ENCODE measurements at places on chromosomes 11 and 22.

DNA sequence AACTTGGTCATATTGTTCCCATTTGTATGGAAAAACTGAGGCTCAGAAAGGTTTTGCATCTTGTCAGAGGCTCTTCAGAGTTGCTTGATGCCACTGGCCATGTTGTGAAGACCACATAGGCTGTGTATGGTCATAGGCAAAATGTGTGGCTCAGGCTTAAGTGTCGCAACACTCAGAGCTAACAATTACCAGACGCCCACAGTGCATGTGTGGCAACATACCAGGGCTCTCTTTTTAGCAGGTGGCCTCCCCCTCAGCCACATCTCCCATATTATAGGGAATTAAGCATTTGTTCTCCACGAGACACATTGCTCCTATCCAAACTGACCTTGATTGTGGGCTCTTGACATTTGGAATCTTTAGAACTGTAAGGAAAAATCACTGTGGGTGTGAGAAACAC is 802.5 kb downstream of the DLG2 start:
- DNase-seq = no peak

- DNase-seq = no peak
These were observed 108.7 kb upstream of the SNX19 start for GRCh38 chr11:131025020-131025419.

DNA sequence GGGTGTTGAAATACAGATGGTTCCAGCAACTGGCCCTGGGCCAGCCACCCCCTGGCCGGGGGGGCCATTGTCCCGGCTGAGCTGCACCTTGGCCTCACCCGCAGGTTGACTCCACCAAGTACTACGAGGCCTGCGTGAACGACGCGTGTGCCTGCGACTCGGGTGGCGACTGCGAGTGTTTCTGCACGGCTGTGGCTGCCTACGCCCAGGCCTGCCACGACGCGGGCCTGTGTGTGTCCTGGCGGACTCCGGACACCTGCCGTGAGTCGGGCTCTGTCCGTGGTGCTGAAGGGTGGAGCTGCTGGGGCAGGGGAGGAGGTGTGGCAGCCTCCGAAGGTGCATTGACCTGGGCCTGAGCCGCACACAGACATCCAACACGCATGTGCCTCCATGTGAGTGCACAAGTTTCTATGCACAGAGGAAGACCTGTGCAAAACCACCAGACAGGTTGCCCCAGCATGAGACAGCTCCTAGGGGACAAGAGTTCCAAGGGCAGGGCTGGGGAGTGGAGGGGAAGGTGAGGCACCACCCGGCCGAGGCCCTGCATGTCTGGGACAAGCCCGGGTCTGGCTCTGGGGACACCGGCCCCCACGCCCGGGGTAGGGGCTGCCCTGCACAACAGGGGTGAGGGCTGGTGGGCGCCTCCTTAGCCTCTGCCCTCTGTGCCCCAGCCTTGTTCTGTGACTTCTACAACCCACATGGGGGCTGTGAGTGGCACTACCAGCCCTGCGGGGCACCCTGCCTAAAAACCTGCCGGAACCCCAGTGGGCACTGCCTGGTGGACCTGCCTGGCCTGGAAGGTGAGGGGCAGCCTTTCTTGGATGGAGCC is 16.1 kb downstream of the MUC5B start:
- DNase-seq = no peak

- DNase-seq = no peak
These were observed 10.5 kb downstream of the KIAA0930 start for GRCh38 chr22:45230026-45230721.

DNA sequence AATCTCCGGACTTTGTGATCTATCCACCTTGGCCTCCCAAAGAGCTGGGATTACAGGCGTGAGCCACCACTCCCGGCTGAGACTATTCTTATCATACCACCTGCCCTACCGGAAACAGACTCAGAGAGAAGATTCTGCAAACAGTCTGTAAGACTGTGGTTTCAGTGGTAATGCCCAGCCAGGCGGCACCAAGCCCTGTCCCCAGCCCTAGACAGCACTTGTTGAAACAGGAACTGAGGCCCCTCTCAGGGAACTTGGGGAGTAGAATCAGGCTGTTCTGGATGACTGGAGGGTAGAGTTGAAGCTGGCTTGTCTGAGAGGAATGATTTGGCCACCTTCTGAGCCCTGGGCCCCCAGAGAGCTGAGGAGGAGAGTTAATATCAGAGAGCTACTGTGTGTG is 1.3 kb upstream of the INSC start:
- DNase-seq = no peak

DNA sequence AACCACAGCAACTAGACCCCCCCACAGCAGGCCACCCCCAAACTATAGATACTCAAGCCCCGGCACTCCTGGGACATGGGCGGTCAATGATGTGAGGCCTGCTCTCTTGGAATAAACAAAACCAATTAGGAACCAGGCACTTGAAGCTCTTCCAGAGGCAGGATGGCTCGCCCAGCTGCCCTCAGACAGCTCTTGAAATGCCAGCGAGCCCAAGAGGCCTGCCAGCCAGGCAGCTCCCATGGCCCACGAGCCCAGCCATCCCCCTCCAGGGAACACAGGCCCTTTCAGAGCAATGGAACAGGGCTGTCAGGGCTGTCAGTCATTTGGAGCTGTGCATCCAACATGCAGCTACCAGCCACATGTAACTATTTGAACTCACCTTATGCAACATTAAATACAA is 34.0 kb upstream of the TFIP11 start:
- no peak for DNase-seq

- DNase-seq = no peak
These were observed 170.0 kb upstream of the PDGFD start for GRCh38 chr11:104333977-104334376.

DNA sequence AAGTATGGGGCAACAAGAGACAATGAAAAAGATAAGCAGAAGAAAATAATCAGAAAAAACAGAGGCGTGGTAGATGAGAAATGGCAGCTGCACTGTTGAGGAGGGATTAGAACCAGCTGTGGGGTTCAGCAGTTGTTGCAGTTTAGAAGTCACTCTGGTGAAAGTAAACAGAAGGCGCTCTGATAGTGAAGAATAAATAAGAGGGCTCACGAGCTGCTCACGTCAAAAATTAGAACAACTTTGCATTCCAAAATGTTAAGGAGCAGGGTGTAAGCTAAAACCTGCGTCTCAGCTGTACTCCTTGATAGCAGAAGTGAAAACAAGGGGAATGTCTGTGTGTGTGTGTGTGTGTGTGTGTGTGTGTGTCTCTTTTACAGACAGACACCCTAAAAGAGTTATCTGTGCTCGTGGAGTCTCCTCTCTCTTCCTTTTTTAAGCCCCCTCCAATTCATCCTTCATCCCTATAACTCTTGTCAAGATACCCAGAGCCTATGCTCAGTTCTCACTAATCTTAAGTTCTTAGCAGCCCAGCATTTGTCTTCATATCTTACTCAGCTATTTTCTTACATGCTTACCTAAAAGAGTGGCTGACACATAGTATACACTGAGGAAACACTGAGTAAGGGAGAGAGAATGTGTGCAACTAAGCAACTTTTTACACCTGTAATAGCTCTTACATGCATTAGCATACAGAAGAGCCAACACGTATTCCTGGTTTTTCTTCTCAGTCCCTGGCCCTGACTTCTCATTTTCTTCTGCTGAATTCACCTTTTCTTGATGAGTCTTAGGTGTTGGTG is 8.9 kb downstream of the TTC17 start:
- no peak for DNase-seq

GRCh38 chr11:122726028-122726427 is 70.5 kb downstream of the UBASH3B start:
- no peak for DNase-seq

DNA sequence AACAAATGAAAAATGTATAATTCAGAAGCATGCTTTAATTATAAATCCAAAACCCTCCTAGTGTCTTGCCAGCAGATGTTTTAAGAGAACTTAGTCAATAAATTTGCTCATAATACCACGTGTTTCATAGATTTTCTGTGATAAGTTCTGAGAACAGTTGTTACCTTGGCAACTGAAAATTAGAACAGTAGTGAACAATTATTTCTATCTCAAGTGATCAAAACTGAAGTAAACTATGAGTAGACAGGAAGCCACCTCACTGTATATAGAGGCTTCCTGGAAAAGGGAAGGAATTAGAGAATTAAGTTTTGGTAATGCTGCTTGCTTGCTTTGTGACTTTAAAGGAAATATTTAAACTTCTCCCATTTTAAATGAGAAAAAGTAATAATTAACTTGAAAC is 266.0 kb upstream of the ANO3 start:
- DNase-seq = no peak

DNA sequence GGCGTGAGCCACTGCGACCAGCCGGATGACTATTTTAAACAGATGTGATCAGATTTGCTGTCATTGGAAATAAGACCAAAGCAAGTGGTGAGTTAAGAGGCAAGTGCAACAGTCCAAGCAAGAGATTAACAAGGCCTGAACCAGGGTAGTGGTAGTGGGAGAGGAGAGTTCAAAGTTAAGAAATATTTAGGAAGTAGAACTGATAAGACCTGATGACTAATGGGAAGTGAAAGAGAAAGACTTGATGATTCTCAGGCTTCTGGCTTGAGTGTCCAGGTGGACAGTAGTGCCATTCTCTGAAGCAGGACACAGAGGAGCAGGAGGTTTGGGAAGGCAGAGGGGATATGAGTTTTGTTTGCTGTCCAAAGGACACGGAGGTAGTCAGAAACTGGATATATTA is 7.2 kb downstream of the NDUFC2 start:
- no peak for DNase-seq

GRCh38 chr11:124717421-124717785 is 22.3 kb upstream of the NRGN start:
- no peak for DNase-seq

GRCh38 chr11:103484545-103484944 is 375.3 kb downstream of the DYNC2H1 start:
- DNase-seq = no peak

DNA sequence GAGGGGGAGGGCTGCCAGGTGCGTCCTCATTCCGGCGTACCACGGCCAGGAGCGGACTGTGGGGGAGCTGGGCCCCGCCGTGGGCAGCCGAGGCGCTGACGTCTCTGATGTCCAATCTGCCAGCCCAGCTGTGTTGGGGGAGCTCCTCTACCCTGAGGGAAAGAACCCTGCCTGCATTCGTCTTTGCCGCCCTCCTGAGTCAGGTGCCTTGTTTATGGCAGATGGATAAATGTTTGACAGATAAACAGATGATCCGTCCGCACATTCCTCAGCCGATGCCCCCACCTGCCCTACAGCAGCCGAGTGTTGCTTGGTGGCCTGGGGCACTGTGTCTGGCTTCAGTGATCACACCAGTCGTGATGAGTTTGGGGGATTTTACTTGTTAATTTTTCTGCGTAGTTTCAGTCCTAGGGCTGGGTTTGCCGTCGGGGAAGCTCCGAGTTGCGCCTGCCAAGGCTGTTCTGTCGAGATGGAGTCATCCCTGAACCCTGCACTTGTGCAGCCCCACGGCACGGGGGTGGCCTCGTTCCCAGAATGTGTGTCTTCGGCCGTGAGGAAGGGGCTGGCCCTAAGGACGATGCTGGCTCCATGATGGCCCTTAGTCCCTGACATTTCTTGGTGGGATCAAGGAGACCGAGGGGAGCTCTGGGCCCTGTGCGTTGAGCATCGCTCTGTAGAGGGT is 1083.9 kb downstream of the BRD1 start:
- no peak for DNase-seq

GRCh38 chr22:44571566-44572413 is 73.8 kb upstream of the RTL6 start:
- no peak for DNase-seq

- DNase-seq = no peak
These were observed 400.7 kb downstream of the MN1 start for GRCh38 chr22:27400811-27401210.

DNA sequence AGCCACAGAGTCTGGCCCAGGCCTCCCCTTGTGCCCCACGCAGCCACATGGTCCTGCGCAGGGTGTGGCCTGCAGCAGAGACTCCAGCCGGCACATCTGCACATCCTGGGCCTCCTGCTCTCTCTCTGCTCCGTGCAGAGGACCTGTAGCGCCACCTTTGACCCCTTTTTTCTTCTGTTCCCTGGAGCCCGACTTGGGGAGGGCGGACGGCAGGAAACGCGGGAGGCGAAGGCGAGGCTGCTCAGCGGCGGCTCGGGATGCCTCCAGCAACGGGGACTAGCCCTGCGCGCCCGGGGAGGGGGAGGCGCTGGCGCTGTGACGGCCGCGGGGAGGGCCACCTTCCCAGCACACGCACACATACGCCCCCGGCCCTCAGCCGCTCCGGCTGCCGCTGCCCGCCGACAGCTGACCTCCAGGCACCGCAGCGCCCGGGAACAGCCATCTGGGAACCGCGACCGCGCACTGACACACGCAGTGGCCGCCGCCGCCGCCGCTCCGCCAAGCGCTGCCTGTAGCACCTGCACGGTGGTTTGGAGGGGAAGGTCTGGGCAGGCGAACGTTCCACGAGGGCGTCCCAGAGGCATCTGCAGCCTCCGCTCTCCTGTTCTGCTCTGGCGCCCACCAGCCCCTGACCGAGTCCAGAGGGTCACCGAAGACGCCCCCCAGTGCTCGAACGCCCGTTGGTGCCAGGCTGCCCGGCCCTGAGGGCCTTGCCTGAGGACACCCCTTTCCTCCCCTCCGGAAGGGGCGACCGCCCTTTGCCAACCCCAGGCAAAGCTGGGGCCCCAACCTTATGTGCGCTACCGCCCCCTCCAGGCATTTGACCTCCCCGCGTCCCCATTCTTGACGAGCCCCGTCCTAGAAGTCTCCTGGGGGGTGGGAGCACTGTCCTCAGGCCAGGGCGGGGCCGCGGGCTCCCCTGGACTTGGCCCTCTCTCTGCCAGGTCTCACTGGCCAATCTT is 16.9 kb upstream of the C22orf42 start:
- DNase-seq = no peak

GRCh38 chr22:25060522-25061071 is 108.1 kb downstream of the KIAA1671 start:
- no peak for DNase-seq

GRCh38 chr11:27209562-27210005 is 153.4 kb downstream of the CCDC34 start:
- no peak for DNase-seq

DNA sequence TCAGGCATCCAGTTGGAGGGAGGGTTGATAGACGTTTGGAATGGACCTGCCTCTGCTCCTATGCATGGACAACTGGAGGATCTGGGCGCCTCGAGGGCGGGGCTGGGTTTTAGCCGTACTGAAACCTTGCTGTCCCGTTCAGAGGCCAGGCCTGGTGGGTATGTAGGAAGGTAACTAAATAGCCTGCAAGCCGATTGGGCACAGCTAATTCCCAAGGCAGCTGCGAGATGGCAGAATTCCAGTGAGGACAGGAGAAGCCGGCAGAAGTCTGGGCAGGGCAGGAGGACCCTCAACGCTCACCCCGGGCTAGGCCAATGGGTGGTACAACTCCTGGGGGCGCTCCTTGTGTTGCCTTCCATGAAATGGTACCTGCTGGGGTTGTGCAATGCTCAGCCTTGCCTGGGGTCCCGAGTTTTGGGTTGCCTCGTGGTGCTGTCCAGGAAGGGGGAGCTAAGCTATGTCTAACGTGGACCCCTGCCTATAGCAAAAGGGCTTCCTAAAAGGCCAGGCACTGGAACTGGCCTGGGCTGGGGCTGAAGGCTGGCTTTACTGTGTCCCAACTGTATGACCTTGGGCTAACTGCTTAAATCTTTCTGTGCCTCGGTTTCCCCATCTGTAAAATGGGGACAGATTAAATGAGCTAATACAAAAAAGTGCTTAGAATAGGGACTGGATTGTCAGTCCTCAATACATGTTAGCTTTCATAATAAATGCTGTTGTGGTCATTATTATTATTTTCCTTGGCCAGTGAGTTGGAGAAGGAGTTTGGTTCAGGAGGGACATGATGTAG is 30.1 kb upstream of the CD82 start:
- DNase-seq = no peak
